Fibroblast of skin of abdomen (primary cell): ENCODE measurements at places on chromosomes 3 and 15.
A peak's percentile ranks its signal among the peaks of the same experiment; 100 is the strongest.

DNA sequence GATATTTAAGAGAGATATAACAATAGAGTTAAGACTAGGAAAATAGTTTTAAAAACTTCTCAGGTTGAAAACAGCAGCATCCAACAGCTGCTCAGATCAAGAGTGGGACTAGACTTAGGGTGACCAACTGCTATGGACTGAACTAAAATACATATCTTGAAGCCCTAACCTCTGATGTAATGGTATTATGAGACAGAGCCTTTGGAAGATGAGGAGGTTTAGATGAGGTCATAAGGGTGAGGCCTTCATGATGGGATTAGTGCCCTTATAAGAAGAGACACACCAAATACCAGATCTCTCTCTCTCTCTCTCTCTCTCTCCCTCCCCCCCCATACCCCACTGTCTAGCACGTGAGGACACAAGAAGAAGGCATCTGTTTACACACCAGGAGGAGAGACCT, 37.4 kb upstream of the GALNT15 start:
- DNase-seq: no peak

GRCh38 chr15:92638709-92639365, 16.7 kb downstream of the FAM174B start:
- DNase-seq: no peak

DNA sequence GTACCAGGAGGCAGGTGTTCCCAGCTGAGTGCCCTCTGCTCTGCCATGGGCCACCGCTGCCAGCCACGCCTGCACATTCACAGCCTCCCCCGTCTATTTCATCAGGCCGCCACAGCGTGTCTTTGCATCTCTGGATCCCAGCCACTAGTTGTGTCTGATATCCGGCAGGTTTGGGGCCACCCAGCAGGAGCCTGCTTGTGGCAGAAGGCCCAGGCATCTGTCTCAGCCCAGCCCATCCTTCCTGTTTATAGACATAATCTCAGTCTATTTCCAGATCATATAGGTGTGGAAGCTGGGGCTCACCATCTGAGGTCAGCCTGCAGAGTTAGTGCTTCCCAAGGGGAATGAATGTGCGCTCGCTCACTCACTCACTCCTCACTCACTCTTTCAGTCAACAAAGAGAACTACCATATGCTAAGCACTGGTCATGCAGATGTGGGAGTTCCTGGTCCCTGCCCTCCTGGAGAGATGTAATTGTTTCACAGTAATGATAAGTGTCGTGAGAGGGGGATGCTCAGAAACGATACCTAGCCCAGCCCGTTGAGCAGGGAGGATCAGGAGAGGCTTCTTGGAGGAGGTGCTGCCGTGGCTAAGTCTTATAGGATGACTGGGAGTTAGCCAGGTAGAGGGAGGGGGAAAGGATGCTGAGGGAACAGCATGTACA, 60.6 kb downstream of the FGD5 start:
- no peak for DNase-seq

GRCh38 chr3:145159640-145160039, 1001.3 kb downstream of the PLOD2 start:
- DNase-seq: no peak

GRCh38 chr15:101027920-101028319, 108.8 kb downstream of the LRRK1 start:
- no peak for DNase-seq

DNA sequence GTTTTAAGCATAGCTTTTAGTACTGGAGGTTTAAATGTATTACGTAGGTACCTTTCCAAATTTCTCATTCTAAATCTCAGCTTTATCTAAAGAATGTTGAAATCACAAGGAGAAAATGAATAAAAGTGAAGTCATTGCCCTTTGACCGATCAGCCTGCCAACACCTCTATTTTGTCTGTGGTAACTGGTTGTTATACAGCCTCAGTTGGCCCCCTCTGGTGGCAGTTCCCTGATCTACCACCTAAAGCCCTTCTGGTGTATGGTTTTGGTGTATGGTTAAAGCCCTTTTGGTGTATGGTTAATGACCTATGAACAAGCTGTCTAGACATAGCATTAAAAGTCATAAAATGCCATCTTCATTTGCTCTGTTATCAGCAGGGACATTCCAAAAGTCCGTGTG, 378.2 kb upstream of the AZI2 start:
- peak; percentile 6 for DNase-seq

GRCh38 chr3:64888840-64889392, 201.1 kb upstream of the ADAMTS9 start:
- DNase-seq: no peak

DNA sequence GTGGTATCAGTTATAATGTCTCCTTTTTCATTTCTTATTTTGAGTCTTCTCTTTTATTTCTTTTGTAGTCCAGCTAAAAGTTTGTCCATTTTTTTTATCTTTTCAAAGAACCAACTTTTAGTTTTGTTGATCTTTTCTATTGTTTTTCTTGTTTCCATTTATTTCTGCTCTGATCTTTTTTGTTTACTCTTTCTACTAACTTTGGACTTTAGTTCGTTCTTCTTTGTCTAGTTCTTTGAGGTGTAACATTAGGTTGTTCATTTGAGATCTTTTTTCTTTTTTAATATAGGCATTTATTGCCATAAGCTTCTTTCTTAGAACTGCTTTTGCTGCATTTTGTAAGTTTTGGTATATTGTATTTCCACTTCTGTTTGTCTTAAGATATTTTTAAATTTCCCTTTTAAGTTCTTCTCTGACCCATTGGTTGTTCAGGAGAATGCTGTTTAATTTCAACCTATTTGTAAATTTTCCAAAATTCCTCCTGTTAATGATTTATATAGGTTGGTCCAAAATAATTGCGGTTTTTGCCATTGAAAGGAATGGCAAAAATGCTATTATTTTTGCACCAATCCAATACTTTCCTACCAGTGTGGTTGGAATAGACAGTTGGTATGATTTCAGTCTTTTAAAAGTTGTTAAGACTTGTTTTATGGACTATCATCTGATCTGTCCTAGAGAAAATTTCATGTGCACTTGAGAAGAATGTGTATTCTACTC, 51.2 kb downstream of the KAT2B start:
- DNase-seq: no peak

- DNase-seq: peak; percentile 34
These were observed 562 bp downstream of the NEO1 start for GRCh38 chr15:73052653-73053397.

DNA sequence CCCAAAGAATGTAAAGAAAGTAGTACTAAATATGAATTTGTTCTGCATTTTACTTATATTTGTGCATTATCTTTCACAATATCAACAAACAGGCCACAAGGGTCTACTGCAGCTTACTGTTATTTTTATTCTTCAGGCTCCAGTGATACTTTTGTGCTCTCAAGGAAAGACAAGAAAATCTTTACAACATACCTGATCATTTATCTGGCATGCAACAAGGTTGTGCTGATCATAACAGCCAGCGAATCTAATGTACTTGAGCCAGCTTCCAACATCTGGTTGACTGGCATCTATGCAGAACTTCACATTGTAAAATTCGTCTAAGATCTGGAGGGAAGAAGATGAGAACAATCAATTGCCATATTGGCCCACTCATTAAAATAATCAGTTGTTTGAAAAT, 520.0 kb downstream of the MECOM start:
- DNase-seq: no peak

- peak; percentile 85 for DNase-seq
These were observed 64.2 kb upstream of the CMSS1 start for GRCh38 chr3:99753268-99753975.

GRCh38 chr3:67620869-67621268, 33.5 kb downstream of the SUCLG2 start:
- no peak for DNase-seq
